ENCODE measurements at places on chromosomes 6 and 20. TPM values are rescaled to one million over a fixed set of nuclear protein-coding genes. Genes with fewer than 3 reads are reported as not detected.

- no peak overlapping the region for H3K27ac ChIP-seq
- no peak overlapping the region for H3K4me3 ChIP-seq
- no peak for DNase-seq
- no peaks in the 10 kb centered on the region for H3K27me3 ChIP-seq
Measured at GRCh38 chr6:46381579-46381978, 109.7 kb downstream of the RCAN2 start.

GRCh38 chr6:94215552-94215951, 796.2 kb upstream of the EPHA7 start:
- H3K27me3 ChIP-seq = no peaks in the 10 kb centered on the region
- no peak for DNase-seq
- no peak overlapping the region for H3K4me3 ChIP-seq
- H3K4me1 ChIP-seq = no peaks in the 10 kb centered on the region
- H3K27ac ChIP-seq = no peak overlapping the region

- no peaks in the 10 kb centered on the region for H3K27me3 ChIP-seq
- H3K27ac ChIP-seq = no peak overlapping the region
- no peak overlapping the region for H3K4me3 ChIP-seq
- H3K4me1 ChIP-seq = no peaks in the 10 kb centered on the region
Measured at GRCh38 chr6:100212131-100212530, 218.1 kb upstream of the MCHR2 start.

GRCh38 chr6:87723170-87724078, 21.4 kb upstream of the AKIRIN2 start:
- no peaks in the 10 kb centered on the region for H3K36me3 ChIP-seq
- DNase-seq = peak; percentile 82
- no peak overlapping the region for H3K4me3 ChIP-seq
- H3K4me1 ChIP-seq = no peaks in the 10 kb centered on the region

- no peaks in the 10 kb centered on the region for H3K36me3 ChIP-seq
- H3K4me3 ChIP-seq = no peak overlapping the region
- DNase-seq = no peak
Measured at GRCh38 chr6:20038410-20039204, 173.7 kb downstream of the MBOAT1 start.

- no peak for DNase-seq
- no peak overlapping the region for H3K27ac ChIP-seq
- H3K4me1 ChIP-seq = no peaks in the 10 kb centered on the region
- H3K27me3 ChIP-seq = no peaks in the 10 kb centered on the region
- H3K36me3 ChIP-seq = no peaks in the 10 kb centered on the region
- no peak overlapping the region for H3K4me3 ChIP-seq
Measured at GRCh38 chr6:150619275-150619674, 19.6 kb downstream of the PLEKHG1 start.

DNA sequence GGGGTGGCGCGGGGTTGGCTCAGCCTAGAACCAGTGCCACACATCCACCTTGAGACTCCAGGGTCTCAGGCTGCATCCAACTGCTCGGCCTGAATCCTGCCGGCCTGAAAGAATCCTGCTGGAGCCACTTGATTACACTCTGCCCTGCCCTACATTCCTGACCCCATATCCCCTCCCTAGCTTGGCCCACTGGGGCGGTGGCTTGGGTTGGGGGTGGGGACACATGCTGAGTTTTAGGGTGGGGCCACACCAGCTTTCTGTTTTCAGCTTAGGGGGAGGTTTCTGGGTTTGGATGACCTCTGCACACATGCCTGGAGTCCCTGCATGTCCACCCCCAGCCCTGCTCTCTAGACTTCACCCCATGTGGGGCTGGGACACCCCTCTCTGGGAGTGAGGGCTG, 6.8 kb downstream of the ITPR3 start:
- no peaks in the 10 kb centered on the region for H3K36me3 ChIP-seq
- H3K4me1 ChIP-seq = no peaks in the 10 kb centered on the region
- H3K27ac ChIP-seq = no peak overlapping the region
- H3K27me3 ChIP-seq = no peaks in the 10 kb centered on the region
- no peak overlapping the region for H3K4me3 ChIP-seq

GRCh38 chr20:45157962-45158361, 16.7 kb upstream of the PI3 start:
- DNase-seq = no peak
- no peak overlapping the region for H3K27ac ChIP-seq
- H3K36me3 ChIP-seq = no peaks in the 10 kb centered on the region
- peaks cover 2% of the 10 kb centered on the region for H3K27me3 ChIP-seq

DNA sequence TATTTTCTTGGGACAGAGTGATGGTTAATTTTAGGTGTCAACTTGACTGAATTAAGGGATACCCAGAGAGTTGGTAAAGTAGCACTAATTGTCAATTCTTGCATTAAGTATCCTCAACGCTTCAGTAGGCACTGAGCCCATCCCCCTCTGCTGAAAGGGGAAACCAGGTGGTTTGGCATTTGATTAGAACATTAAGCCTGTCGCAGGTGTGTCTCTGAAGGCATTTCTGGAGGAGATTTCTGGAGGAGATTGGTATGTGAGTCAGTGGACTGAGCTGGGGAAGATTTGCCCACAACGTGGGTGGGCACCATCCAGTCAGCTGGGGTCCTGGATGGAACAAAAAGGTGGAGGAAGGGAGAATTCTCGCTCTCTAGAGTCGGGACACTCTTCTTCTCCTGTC, 119.8 kb downstream of the RFX6 start:
- H3K4me3 ChIP-seq = no peak overlapping the region
- H3K4me1 ChIP-seq = no peaks in the 10 kb centered on the region
- no peak overlapping the region for H3K27ac ChIP-seq
- H3K27me3 ChIP-seq = no peaks in the 10 kb centered on the region

GRCh38 chr20:31670371-31671228, 32.9 kb downstream of the COX4I2 start:
- H3K36me3 ChIP-seq = no peaks in the 10 kb centered on the region
- no peaks in the 10 kb centered on the region for H3K27me3 ChIP-seq
- H3K27ac ChIP-seq = peak overlapping the region; percentile 99

CLDN20 gene
- not detected for polyA plus RNA-seq

RIMS1 gene
- under 0.01 TPM for polyA plus RNA-seq

HCK gene
- polyA plus RNA-seq = 20.7 TPM

SLC13A3 gene
- not detected for polyA plus RNA-seq

GSTA1 gene
- not detected for polyA plus RNA-seq

VGLL2 gene
- not detected for polyA plus RNA-seq
